ENCODE measurements at places on chromosomes 12 and 14.

DNA sequence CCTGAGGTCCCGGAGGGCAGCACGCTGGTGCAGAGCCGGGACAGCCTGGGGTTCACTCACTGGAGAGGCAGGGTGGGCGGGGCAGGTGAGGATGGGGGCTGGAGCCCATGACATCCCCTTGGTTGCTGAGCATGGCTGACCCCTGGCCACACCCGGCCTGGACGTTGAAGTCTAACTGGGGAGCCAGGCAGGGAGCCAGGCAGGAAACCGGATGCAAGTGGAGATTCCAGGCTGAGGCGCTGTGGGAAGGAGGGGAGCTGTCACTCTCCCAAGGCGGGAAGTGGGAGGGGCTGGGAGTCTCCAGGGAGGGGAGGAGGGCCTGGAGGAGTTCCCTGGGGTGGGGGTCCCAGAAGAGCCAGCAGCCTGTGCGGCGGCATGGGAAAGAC lies 7.7 kb upstream of the INF2 start:
- no peak for DNase-seq

GRCh38 chr12:26471560-26471959 lies 276.2 kb downstream of the SSPN start:
- no peak for DNase-seq

DNA sequence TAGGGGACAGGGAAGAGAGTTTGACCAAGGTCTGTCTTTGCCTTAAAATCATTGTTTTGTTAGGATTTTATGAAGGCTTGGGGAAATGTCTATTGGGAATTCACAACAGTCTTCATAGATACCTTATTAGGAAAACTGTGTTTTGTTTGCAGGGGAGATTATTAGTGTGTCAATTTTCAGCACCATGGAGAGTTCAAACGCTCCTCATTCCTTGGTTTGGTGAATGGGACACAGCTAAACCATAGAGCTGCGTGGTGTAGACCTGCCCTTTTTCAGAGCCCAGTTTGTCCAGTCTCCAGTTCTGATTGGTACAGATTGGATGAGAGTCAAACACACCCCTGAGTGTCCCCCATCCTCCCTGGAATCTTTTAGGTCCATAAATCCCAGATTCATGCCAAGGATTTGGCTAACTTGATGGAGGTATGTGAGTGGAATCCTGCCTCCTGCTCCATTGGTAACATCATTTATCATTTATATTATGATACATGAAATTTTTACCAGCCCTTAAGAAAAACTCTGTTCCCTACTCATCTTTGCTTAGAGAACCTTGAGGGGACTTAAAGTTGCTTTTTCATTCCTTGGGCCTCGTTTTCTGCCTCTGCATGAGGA lies 12.0 kb downstream of the NGDN start:
- no peak for DNase-seq

DNA sequence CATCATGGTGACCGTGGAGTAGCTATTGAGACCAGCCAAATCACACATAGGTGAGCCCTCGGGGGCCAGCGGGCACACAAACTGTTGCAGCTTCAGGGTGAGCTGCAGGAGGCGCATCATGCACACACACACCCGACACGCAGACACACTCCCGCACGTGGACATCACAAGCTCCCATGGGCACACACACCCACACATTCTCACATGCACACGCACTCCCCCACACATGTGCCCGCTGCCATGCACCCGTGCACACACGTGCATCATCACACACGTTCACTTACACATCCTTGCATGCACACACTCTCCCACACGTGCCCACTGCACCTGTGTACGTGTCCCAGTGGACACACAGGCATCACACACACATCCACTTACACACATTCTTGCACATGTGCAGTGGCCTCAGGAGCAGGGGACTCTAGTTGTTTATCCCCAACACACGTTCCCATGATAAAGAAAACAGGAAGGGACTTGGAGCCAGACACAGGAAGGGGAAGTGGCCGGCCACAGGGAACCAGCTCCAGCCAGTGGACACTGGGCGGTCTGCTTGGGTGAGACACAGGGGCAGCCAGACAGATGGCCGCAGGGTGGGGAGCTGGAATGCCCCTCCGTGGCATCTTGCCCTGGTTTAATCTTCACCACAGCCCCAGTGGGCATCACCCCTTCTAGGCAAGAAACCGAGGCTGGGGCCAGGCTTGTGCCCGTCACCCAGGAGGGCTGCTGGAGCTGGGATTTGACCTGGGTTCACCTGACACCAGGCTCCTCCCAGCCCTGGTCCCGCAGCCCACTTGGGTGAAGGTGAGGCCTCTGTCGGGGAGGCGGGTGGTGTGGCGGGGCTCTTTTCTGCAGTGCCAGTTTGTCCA lies 49.7 kb downstream of the CYP46A1 start:
- no peak for DNase-seq

GRCh38 chr14:69226736-69227135 lies 33.2 kb upstream of the GALNT16 start:
- DNase-seq, result no peak

- DNase-seq, result no peak
Observed at GRCh38 chr14:92704036-92704804, 44.2 kb downstream of the LGMN start.

- no peak for DNase-seq
Observed at GRCh38 chr12:112762753-112763152, 28.8 kb upstream of the RPH3A start.

DNA sequence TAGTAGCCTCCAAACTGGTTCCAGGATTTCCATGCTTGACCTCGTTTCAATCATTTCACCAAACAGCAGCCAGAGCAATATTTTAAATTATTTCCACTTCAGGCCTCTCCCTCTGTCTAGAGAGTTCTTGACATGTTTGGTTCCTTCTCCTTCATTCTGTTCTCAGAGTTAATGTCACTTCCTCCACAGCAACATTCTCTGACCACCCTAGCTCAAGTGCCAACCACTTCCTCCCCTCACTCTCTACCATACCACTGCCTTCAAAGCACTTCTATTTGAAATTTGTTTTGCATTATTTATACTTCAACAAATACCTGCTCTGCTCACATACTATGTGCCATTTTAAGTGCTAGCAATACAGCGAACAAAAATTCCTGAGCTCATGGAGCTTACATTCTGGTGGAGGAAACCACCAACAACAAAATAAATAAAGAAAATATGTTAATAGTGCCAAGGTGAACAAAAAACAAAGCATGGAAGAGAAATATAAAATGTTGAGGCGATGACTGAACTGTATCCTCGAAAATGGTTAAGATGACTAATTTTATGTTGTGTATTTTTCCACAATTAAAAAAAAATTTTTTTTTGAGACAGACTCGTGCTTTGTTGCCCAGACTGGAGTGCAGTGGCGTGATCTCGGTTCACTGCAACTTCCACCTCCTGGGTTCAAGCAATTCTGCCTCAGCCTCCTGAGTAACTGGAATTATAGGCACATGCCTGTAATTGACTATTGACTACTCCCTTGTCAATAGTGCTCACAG lies 17.3 kb downstream of the BAZ1A start:
- peak; percentile 59 for DNase-seq

DNA sequence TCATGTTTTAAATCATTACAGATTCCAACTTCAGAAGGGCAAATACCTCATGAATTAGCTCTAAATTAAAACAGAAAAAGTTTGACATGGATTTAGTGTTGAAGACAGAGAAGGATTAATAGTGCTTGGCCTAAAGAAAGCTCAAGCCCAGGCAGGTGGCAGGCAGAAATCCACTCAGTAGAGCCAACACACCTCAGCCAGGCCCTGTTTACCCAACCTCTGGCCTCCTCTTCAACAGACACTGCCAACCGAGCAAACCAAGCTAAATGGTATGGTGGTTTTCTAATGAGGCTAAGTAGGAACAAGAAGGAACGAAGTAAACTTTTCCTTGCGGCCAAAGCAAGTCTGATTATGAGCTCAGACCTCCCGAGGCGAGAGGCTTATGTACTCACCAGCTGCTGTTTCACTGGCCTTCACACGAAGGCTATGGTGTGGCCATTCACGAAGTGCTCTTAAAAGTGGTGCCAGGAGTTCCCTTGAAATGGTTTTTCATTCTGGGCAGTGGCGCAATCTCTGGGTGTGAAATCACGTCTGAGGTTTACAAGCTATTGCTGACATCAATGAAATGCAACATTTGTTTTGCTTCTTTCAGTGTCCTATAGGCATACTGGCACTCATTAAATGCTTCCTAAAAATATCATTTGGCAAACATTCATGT lies 124.1 kb upstream of the LGR5 start:
- DNase-seq, result no peak

DNA sequence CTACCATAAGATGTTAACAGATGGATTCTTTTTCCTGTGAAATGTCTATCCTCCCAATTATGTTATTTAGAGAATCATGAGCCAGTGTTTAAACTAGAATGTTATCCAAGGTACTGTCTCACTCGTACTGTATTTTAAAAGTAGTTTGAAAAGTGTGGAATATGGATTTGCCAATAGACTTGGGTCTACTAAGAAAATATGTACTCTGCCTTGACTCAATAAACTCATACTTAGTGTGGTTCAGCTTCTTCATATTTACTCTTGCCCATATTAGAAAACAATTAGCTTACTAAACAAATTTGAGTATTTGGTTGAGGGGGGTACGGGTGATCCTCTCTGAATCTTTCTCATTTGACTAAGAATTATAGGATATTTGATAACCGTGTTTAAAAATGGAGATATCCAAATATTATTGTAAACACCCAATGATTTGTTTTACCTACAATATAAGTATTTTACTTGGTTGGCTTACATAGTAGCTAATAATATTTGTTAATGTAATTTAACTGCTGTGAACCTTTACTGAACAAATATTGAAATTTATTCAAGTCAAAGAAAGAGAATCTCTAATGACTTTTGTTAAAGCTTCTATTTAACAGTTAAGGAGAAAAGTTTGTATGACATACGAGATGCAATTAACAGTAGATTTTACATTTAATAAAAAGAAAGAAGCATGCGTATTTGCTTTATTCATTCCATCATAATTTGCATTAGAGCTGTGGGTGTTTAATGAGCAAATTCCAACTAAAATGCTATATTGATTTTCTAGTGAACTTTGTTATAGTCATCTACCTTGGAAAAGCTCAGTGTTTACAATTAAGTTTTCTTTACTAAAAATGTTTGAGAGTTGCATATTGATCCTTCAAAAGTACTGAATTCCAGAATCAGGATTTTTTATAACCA lies 81.2 kb downstream of the MIPOL1 start:
- no peak for DNase-seq

GRCh38 chr12:131370791-131371347 lies 340.0 kb upstream of the SFSWAP start:
- no peak for DNase-seq

DNA sequence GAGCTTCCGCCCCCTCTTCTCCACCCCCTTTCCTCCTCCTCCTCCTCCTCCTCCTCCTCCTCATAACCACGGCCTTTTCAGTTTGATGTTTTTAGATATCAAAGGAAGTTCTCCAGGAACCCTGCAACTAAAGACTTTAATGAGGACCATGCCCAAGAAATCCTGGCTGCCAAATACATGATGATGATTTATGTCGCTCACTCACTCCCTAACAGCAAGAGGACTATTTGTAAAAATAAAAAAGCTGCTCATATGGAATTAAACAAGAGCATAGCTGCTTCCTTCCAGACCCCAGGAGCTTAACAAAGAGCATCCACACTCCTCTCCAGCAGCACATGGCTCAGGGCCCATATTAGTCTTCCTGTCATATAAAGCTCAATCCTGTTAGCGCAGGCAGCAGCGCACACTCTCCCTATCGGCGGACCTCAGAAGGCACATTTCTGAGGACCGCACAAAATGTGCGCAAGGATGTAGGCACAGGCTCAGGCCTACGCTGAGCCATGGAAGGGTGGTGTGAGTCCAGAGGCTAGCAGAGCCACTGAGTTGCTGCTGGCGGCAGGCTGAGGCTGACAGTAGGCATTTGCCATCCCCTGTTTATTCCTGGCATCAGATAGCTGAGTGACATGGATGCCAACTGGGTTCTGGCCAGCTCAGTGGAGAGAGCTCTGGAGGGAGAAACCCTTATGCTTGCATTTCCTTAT lies 232.8 kb downstream of the MSRB3 start:
- no peak for DNase-seq

DNA sequence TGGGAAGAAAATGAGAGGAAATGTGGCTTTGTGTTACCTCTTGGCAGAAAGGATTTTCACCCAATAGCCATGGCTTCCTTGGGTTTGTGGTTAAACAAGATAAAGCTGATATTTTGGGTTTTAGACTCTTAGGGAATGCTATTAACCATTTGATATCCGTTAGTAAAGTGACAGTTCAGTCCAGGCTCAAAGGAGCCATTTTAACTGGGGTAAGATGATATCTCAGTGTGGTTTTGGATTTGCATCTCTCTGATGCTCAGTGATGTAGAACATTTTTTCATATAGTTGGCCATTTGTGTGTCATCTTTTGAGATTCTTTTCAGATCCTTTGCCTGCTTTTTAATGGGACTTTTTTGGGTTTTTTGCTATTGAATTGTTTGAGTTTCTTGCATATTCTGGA lies 30.1 kb downstream of the IFT43 start:
- DNase-seq, result no peak

GRCh38 chr12:106894774-106895173 lies 60.9 kb upstream of the TMEM263 start:
- no peak for DNase-seq

DNA sequence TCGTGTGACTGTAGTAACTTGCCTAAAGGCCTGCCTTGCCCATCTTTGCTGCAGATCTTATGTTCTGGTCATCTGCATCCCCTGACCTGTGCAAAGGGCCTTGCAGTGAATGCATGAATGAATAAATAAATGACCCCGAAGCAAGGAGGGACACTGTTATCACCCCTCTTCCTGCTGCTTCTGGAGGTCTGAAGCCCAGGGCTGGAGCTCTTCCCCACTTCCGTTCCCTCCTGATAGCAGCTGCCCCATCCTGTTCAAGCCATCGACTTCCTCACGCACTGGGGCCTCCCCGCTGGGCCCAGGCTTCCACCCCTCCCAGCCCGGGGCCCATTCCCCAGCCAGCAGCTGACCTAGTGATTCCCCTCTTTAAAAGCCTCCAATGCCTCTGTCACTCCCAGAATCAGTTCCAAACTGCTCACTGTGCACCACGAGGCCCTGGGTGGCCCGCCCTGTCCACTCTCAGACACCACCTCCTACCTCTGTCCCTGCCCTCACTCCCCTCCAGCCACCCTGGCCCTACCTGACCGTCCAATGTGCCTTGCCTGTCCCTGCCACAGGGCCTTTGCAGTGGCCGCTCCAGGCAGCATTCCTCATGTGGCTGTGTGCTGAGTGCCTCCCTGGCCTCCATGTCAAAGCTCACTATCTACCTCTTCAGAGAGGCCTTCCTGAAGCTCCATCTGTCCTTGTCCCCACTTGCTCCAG lies 78.6 kb downstream of the SCARB1 start:
- DNase-seq, result no peak

DNA sequence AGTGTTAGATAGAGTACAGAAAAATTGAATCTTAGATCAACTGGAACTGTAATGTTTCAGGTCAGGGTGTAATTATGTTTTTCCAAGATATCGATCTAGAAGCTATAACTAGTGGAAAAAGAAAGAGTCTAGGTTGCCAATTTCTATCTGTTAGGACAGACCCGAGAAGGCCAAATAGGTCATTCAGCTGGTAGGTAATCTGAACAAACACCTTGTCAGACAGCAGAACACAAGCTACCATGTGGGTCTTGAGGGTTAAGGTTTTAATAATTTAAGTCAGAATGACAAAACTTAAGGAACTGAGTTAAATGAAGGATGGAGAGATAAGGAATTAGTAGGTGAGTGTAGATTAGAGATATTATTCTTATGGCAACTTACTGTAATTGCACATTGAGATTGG lies 44.9 kb upstream of the KCNMB4 start:
- DNase-seq, result no peak
